Activated CD8-positive, alpha-beta memory T cell treated with anti-CD3 and anti-CD28 coated beads for 1 hour (primary cell): ENCODE measurements at places on chromosomes 11 and 22.

DNA sequence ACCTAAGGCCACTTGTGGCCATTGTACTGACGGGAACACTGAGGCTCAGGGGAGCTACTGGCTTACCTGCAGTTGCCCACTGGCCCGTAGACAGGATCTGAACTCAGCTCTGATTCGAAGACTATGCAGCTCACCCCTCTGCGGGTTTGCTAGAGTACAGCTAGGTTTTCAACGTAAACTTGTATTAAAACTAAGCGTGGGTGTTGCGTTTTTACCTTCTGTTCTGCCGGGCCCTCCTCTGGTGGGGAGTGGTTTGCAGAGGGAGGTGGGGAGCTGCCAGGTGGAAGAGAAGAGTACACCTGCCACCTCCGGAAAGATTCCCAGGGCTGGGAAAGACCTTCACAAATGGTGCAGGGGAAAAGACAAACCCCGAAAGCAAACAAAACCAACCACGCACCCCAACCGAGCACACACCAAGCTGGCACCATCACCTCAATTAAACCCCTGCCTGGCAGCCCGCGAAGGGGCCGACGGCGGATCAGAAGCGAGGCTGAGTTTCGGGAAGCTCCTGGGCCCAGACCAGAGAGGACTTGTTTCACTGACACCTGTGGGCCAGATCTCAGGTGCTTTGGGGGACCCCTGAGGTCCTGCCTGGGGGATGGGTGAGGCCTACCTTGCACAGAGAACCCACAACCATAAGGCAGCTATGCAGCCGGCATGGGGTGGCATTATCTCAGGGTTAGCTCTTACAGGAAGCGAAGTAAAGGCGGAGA lies 37.7 kb downstream of the SHISAL1 start:
- DNase-seq = no peak

DNA sequence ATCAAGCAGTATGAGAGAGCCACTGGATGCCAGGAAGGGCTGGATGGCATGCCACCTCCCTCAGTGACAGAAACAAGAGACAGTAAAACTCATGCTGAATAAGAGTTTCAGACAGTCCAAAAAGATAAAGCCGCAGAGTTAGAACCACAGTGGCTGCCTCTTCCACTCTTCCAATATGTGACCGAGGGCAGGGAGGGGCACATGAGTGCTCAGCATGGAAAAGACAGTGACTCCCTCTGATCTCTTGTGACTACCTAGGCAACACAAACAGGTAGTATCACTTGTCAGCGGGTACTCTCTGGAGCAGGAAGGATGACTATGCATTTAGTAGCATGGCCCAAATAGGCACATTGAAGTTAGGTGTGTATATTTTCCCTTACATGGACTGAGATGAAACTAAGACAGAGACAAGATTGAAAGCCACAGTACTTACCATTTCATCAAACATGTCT lies 295.4 kb downstream of the CADM1 start:
- no peak for DNase-seq

- DNase-seq = no peak
These were observed 25.9 kb upstream of the RAB30 start for GRCh38 chr11:83097429-83098075.

DNA sequence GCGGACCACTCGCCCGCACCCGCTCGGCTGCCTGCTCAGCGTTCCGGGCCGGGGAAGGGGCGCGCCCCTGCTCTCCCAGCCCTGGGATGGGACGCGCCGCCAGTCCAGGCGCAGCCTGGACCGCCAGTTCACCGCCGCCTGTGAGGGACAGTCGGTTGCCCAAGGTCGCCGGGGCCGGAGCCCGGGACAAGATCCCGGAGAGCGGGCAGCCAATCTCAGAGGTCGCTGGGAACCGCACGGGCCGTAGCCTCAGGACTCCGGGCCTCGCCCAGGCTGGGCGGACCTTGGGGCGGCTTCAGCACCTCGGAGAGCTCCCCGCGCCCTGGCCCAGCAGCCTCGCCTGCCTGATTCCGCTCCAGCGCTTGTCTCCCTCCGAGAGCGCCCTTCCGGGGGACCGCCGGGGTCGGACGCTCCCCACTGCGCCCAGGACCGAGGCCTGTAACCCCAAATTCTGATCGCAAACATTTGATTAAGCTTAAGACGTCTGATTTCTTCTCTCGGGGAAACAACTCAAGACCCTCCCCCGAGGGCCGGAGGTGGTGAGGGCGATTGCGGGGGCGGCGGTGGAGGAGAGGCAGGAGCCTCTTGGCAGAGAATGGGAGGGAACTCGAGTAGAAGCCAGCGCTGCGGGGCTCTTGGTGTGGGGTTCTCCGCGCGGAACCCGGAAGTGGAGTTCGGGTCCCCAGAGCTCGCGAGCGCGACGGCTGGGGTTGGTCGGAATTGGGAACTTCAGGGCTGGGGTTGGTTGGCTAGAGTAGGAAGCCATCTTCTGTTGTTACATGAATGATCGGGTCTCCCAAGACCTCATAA lies 1.1 kb upstream of the CHRM4 start:
- no peak for DNase-seq

GRCh38 chr11:120285256-120285655 lies 39.8 kb upstream of the TLCD5 start:
- DNase-seq = no peak

- DNase-seq = no peak
These were observed 30.2 kb upstream of the KLHL35 start for GRCh38 chr11:75463106-75463774.

- no peak for DNase-seq
These were observed 240.6 kb downstream of the ETS1 start for GRCh38 chr11:128346804-128347203.

- DNase-seq = no peak
These were observed 395.9 kb downstream of the OPCML start for GRCh38 chr11:133136376-133136775.

- no peak for DNase-seq
These were observed 112.6 kb downstream of the LUZP2 start for GRCh38 chr11:24609192-24610119.

GRCh38 chr11:130457623-130458409 lies 9.4 kb downstream of the ADAMTS15 start:
- DNase-seq = no peak

DNA sequence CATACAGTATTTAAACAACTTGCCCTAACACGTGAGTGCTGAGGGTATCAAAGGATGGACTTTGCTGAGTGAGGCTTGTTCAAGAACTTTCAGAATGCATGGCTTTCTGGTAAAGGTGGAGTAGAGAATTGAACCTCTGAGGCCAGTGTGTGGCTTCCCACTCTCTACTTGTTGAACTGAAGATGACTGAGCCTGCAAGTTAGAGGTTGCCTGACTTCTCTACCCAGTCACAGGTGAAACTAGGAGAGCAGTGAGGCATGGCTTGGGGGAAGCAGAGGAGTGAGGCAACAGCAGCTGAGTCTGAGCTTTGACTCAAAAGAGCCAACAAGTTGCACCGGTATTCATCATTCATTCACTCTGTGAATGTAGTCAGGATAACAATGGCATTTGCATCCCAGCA lies 256.4 kb upstream of the SESN3 start:
- no peak for DNase-seq

GRCh38 chr11:121533601-121534000 lies 80.8 kb upstream of the SORL1-AS1 start:
- DNase-seq = no peak

- no peak for DNase-seq
These were observed 46.3 kb upstream of the WNT11 start for GRCh38 chr11:76252631-76253070.

- DNase-seq = no peak
These were observed 3.0 kb downstream of the SAC3D1 start for GRCh38 chr11:65043881-65044501.

DNA sequence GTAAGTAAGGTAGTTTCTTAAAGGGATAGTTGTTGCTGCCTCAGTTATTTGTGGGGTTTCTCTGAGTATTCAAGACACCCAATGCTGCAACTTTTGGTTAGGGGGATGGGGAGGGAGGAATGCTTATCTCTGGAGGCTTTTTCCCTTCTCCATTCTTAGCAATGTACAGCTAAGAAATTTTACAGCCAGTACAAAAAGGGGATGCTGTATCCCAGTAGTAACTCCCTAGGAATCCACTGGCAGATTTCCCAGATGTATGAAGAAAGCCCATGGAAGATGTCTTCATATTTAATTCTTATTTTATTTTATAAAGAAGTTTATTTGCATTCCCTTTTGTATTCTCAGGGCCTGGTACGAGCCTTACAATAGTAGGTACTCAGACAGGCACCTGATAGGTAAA lies 154.8 kb downstream of the ENTHD1 start:
- no peak for DNase-seq

GRCh38 chr11:57429946-57430345 lies 3.0 kb upstream of the SLC43A3 start:
- DNase-seq = no peak

GRCh38 chr11:116644201-116644940 lies 128.4 kb downstream of the BUD13 start:
- no peak for DNase-seq

DNA sequence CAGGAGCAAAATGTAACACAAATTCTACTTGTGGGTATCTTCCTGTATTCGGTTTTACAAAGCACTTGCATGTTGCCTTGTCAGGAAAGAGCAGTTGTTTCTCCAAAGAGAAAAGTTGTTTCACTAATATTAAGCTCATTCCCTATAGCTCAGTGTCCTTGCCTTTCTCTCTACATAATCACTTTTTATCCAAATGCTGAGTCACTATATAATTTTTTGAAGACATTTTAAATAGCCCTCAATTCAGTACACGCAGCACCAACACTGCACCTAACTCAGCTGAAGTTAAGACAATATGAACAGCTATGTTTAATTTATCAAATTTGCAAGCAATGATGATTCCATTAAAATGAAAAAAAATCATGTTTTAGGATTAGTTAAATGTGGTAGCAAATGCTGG lies 14.5 kb upstream of the MRTFA start:
- no peak for DNase-seq

- no peak for DNase-seq
These were observed 4.6 kb upstream of the CCDC188 start for GRCh38 chr22:20155330-20156041.

DNA sequence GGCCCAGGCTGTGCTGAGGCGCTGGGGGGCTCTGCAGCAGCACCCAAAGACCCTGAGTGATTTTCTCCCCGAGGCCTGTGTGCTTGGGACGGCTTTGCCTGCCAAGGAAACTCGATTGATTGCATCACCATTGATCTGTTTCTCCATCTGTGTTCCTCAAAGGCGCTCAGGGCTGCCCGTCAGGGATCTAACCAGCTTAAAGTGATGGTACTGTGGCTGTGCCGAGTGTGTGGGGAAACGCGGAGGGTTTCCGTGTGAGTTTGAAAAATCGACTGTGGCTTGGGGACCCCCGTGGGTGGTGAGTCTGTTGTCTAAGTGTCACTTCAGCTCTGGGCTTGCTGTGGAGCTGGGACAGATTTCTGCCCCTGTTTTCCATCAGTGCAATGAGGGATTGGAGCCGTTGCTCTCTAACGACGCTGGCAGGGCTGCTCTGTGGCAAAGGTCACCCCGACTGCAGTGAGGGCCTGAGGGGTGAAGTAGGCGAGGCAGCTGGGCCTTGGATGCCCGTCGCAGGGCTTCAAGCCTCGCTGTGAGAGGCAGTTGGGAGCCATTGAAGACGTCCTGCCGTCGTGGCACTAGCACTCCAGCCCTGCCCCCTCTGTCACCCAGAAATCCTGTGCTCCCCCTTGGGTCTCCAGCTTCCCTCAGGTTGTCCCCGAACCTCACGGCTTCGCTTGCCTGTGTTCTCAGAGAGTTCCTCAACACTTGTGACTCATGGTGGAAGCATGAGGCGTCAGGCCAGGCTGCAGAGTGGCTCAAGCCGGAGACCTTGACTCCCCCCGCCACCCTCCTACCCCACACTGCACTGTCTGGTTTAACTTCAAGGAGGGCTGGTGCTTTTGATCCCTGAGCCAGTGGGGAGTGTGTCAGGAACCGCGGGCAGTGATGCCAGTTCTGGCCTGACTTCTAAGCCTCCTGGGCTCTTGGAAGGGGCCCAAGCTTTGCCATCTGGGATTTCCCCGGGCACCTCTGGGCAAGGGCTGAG lies 21.8 kb downstream of the CACNA1I start:
- no peak for DNase-seq

DNA sequence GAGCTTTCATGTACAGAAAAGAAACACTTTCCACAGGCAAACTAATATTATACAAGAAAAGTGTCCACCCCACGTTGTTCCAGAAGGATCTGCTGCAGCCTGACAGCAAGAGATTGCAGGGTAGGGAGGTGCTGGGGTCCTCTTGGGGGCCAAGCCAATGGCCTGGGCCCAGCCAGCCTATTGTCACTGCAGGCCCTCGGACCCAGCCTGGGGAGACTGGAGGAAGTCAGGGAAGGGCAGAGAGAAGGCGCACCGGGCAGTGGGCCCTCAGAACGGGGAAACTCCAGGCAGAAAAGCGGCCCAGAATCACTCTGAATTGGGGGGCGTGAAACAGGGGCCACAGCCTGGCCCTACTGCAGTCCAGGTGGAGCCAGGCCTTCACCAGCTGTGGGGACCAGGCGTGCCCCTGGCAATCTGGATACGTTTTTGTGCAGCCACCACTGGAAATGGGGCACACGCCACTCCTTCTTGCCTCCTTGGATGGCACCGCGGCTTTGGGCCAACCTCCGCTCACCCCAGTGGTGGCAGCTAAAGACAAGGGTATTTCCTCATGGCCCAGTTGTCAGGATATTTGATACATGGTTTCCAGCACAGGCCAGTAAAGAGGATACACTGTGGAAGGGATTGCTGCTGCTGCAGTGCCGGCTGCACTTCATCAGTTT lies 3.9 kb upstream of the NAP1L4 start:
- no peak for DNase-seq

GRCh38 chr22:33391298-33391697 lies 333.1 kb upstream of the SYN3 start:
- no peak for DNase-seq

DNA sequence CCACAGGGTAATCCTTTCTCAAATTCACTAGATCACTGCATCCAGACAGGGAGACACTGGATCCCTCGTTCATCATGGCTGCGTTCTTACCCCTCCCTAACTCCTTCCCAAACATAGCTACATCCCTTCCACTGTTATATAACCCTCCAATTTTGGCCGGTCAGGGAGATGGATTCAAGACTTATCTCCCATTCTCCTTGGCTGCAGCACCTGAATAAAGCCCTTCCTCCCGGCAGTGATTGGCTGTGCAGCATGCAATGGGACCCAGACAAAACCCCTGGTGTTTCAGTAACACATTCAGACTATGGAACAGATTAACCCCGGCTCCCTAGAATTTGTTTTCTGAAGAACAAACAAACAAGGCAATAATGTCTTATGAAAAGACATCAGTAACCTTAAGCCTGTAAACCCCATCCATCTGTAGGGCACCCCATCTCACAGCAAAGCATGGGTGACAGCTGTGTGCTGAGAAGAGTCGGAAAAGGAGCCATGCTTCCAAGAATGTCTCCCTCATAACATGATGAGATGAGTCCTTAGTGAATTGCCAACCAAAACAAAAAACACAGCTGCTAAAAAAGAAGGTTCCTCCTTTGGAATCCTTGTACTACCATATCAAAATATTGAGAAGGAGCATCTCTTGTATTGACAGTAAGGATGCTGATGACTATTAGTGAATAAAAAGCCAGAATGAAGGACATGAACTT lies 5.0 kb downstream of the MIF start:
- DNase-seq = no peak

- DNase-seq = no peak
These were observed 15.6 kb downstream of the LRRC32 start for GRCh38 chr11:76654980-76655379.
